ENCODE measurements at places on chromosomes 2 and 18.

DNA sequence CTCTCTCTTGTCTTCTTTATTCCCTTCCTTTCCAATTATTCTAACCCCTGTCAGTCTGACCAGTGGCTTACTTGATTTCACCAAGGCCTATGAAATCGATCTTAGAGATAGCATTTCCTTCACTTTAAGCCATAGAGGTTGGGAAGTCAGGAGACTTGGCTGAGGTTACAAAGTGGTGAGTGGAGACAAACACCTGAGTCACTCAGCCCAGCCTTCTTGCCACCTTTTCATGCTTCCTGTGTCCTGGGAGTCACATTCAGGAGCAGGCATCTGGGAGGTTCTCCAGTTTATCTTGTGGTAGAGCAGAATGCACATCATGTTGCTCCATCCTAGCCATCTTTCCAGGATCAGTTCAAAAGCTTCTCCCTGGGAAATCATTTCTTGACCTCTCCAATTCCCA, 59.1 kb downstream of the VSNL1 start:
- no peak for DNase-seq
- no peak overlapping the region for H3K4me3 ChIP-seq
- H3K36me3 ChIP-seq: no peaks in the 10 kb centered on the region
- H3K27me3 ChIP-seq: peaks cover 8% of the 10 kb centered on the region
- no peaks in the 10 kb centered on the region for H3K4me1 ChIP-seq
- H3K27ac ChIP-seq: no peak overlapping the region

DNA sequence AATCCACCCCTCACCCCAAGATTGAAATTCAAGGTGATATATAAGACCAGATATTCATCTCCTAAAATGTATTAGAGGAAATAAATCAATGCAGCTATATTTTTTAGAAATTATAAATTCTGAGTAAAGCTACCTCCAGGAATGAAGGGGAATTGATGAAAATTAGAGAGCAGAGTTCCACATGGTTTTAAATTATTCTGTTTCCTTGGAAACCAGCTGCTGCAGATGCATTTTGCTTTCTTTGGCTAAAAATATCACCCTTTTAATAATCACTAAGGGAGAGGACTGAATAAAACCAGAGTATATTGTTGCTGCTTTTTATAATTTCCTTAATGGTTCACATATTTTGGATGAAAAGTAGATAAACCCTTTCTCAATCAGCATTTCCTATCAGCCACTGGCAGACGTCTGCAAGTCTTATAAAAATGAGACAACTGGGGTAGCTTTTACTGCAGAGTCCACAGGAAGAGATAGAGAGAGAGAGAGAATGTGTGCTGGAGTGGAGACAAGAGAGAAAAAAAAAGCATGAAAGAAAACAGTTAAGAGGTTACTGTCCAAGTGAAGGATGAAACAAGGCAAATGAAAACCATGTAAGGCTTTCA, 2.0 kb downstream of the CSRNP3 start:
- DNase-seq: no peak
- H3K27ac ChIP-seq: no peak overlapping the region
- H3K4me3 ChIP-seq: no peak overlapping the region
- H3K36me3 ChIP-seq: no peaks in the 10 kb centered on the region

DNA sequence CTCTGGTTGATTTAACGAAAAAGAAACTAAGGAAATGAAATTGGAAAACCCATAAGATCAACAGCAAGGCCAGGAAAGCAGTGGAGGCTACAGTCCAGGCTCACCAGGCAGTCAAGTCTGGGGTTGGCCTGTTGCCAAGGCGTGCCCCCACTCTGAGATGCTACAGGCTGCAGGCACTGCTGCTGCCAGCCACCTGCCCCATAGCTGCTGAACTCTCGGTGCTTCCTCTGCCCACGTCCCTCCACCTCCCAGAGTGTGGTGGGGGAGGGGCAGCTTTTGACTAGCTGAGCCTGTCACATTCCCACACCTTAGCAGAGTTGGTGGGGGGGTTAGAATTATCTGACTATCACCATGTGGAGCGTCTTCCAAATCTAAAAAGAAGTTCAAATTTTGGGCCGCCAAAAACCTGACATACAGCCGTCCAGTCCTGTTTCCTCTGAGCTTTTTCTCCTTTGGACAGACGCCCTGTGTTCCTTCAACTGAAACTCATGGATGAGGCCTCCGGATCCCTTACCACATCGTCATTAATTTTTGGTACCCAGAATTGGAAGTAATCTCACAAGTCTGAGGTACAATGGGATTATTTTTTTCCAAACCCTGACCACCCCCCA, 3.9 kb upstream of the SH3RF3 start:
- no peak for DNase-seq
- no peak overlapping the region for H3K27ac ChIP-seq
- no peak overlapping the region for H3K4me3 ChIP-seq
- H3K27me3 ChIP-seq: peaks cover 2% of the 10 kb centered on the region

DNA sequence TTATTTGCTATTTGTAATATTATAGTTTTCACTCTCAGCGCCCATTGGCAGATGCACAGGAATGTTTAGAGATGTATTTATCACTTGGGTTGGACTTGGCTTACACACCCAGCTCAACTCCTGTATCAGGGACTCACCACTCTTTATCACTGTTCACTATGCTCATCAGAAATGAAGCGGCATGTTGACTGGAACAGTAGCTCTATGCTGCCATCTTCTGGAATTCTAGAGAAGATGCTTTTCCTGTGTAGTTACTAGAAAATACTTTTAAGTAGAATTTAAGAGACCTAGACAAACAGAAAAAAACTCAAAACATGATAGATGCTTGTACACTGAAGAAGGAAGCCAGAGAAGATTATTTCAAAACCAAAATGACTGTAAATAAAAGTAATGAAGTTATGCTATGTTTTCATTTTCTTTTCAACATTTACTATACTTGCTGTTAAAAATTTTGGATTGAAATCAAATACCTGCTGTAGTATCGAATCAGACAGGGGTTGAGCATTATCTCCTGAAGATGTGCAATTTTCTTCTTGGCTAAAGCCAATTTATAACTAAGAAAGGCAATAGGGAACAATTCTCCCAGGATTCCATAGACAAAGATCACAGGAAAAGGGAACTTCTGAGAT, 47.4 kb upstream of the NXPH2 start:
- H3K4me3 ChIP-seq: no peak overlapping the region
- H3K4me1 ChIP-seq: no peaks in the 10 kb centered on the region
- no peak overlapping the region for H3K27ac ChIP-seq
- DNase-seq: no peak

GRCh38 chr18:28854964-28855363, 678.0 kb upstream of the CDH2 start:
- H3K27ac ChIP-seq: no peak overlapping the region
- no peaks in the 10 kb centered on the region for H3K4me1 ChIP-seq
- no peak for DNase-seq
- no peak overlapping the region for H3K4me3 ChIP-seq
- H3K36me3 ChIP-seq: no peaks in the 10 kb centered on the region

- no peak for DNase-seq
- H3K27me3 ChIP-seq: no peaks in the 10 kb centered on the region
- no peak overlapping the region for H3K4me3 ChIP-seq
- no peaks in the 10 kb centered on the region for H3K4me1 ChIP-seq
Observed at GRCh38 chr2:62845256-62845655, 139.7 kb downstream of the EHBP1 start.

Measured in activated naive CD8-positive, alpha-beta T cell treated with anti-CD3 and anti-CD28 coated beads for 36 hours (primary cell).